ENCODE measurements at places on chromosomes 7 and 10.

GRCh38 chr10:20105236-20105635, 289.0 kb downstream of the PLXDC2 start:
- no peak for DNase-seq

DNA sequence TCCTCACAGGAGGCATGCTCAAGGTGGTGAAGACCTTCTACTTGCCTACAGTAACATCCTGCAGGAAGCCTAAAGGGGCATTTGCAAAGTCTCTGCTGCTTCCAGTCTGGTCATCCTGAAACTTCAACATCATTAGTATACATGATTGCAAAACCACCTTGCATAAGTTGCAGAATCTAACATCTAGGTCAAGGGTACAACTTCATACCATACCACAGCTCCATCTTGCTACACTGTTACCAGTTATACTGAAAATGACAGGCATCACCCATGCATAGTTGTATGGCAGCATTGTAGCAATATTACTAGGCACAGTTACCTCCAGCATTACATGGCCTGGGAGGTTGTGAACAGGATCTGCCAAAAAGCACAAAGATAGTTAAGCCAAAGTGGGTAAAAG, 13.7 kb upstream of the MACROH2A2 start:
- DNase-seq = no peak

DNA sequence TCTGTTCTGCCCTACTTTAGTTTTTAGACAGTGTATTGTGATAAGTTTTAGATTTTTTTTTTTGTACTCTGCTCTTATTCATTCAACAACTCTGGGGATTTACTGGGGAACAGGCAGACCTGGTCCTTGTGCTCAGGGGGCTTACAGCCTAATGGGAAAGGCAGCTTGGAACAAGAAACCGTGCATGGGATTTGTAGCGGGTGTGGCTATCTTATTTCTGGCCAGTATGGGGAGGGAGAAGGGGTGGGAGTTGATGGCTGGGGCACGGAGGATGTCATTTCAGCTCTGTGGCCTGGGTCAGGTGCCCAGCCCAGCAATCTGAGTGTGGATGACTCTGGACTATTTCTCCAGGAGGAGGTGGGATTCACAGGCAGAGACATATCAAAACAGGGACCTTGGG, 47.0 kb downstream of the GRK5 start:
- no peak for DNase-seq

GRCh38 chr10:92052088-92052487, 128.5 kb downstream of the BTAF1 start:
- DNase-seq = no peak

DNA sequence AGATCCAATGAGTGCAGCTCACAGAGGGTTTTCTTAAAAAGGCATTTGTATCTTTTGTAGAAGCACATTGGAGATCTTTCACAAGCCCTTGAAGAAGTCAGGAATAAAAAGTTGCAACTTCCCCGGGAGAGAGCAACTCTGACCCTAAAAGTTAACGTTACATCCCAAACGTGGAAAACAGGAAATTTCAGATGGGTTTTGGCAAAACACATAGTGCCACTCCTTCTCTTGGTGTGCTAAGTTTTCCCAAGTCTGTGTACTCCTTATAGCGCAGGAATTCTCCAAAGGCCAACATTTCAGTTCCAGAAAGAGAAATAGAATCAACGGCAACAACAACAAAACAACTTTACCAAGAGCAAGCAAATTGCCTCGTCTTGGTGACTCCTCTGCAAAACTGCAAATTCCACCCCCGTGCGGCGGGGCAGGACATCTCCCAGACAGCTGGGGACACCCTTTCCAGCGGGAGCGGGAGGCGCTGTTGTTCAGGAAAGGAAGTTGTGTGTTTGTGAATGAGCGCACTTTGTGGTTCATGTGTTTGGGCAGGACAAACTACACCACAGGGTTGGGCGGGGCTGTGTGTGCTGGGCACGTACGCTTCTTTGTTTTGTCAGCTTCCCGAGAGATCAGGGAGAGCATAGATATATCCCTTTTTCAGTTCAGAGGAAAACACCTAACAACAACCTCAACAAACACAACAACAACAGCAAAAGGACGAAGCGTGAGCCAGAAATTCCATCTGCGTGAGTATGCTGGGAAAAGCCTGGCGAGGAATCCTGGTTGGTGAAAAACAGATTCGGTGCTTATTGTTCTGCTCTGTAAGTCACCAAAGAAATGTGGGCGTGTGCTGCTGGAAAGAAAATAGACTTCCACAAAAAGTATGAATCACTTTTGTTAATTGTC, 294.7 kb upstream of the PITRM1 start:
- DNase-seq = no peak

DNA sequence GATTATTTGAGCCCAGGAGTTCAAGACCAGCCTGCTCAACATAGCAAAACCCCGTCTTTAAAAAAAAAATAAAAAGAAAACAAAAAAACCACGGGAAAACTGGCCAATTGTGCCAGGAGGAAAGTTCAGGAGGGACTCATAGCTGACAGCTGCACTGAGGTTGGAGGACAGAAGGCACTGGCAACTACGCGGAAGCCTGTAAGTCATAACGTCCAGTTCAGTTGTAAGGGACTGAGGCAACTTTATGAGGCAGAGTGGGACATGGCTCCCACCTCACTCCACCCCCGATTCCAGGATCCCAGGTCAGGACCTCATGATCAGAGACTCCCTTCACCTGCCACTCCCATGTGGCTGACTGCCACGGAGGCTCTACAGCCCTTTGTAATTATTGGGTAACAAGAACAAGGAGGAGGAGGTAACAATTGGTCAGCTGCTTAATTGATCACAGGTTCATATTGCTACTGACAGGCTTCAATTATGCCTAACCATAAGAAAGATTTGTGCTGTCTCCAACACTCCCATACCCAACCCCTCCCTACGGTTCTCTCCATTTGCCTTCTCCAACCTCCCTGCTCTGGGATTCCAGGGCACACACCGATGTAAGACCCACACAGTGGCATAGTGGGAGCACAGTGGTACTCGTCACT, 1.9 kb upstream of the CCL24 start:
- DNase-seq = no peak

DNA sequence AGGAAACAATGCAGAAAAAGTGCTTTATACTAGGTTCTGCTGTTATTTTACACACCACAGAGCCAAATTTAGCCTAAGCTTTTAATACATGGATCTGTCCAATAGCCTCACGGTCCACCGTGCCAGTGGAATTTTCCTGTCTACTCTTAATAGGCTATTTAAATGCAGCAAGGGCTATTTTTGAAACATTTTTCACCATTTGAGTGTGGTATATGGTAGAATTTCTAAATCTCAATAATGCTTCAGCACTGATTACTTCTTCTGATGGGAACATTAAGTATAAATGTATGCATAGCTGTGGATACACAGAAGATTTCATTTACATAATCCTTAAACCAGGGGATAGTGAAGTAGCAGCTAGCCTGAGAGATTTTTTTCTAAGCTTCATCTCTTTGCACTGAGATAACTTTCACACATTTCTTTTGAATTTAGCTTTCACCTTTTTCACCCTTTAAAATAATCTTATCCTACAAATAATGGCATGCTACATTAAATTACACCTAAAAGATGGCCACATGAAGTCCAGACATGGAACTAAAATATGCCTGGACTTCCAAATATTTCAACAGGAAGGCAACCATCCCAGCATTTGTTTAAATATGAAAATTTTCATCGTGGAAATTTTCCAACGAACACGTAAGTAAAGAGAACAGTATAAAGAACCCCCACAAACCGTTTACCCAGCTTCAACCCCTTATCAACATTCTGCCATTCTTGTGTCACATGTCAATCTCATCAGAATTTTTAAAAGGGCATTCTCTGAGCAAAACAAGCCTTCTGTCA, 45.4 kb downstream of the AMPH start:
- DNase-seq = no peak

GRCh38 chr10:101617824-101618568, 29.9 kb downstream of the DPCD start:
- DNase-seq = no peak

DNA sequence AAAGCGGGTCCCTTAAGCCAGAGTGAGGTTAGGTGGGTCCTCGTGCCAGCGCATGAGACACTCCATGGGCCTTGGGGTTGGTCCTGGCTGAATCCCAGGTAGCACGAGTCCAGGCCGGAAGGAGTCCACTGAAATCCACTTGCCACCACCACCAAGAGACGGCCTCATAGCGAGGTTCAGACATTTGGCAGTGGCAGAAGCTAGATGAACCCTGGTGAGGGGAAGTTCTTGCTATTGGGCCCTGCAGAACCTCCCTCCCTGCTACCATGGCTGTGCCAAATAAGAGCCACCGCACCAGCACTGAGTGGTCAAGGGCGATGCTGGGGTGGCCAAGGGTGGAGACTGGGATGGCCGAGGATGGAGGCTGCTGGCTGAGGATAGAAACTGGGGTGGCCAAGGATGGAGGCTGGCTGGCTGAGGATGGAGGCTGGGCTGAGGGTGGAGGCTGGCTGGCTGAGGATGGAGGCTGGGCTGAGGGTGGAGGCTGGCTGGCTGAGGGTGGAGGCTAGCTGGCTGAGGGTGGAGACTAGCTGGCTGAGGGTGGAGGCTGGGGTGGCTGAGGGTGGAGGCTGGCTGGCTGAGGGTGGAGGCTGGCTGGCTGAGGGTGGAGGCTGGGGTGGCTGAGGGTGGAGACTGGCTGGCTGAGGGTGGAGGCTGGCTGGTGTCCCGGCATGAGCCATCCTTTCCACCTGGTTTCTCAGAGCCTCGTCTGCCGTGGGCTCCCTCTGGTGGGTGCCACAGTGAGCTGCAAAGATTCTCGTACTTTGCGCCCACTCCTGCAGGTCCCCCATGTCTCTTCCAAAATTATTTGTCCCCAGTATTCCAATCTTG, 88.2 kb downstream of the ELFN1 start:
- peak; percentile 45 for DNase-seq

DNA sequence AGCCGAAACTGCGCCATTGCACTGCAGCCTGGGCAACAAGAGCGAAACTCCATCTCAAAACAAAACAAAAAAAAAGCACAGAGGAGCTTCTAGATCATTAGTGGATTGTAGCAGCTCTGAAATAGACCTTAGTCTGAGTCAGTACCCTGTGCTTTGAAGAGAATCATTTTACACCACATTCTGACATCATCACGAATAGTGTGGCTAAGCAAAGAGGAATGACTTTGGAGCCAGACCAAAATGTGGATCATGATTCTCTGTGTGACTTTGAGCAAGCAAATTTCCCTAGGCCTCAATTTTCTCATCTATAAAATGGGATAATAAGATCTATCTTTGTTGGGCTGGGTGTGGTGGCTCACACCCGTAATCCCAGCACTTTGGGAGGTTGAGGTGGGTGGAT, 618.9 kb downstream of the CALN1 start:
- DNase-seq = no peak

All from HepG2 (cell line).